Activated CD4-positive, alpha-beta T cell treated with anti-CD3 and anti-CD28 coated beads, Interleukin-2, amount 10 ng/mL, durations not matched to agents 7 days and 5 days (primary cell): ENCODE measurements at places on chromosomes 5 and 9. TPM values are rescaled to one million over a fixed set of nuclear protein-coding genes. Genes with fewer than 3 reads are reported as not detected.

- no peak overlapping the region for H3K4me3 ChIP-seq
- peaks cover 9% of the 10 kb centered on the region for H3K4me1 ChIP-seq
Observed at GRCh38 chr5:108016101-108016500, 345.4 kb upstream of the EFNA5 start.

Gene TMEFF1
- total RNA-seq = not detected

- no peak overlapping the region for H3K27ac ChIP-seq
- no peaks in the 10 kb centered on the region for H3K27me3 ChIP-seq
- H3K36me3 ChIP-seq = no peaks in the 10 kb centered on the region
- H3K4me1 ChIP-seq = no peaks in the 10 kb centered on the region
Observed at GRCh38 chr9:81548911-81549310, 140.4 kb downstream of the TLE1 start.

DNA sequence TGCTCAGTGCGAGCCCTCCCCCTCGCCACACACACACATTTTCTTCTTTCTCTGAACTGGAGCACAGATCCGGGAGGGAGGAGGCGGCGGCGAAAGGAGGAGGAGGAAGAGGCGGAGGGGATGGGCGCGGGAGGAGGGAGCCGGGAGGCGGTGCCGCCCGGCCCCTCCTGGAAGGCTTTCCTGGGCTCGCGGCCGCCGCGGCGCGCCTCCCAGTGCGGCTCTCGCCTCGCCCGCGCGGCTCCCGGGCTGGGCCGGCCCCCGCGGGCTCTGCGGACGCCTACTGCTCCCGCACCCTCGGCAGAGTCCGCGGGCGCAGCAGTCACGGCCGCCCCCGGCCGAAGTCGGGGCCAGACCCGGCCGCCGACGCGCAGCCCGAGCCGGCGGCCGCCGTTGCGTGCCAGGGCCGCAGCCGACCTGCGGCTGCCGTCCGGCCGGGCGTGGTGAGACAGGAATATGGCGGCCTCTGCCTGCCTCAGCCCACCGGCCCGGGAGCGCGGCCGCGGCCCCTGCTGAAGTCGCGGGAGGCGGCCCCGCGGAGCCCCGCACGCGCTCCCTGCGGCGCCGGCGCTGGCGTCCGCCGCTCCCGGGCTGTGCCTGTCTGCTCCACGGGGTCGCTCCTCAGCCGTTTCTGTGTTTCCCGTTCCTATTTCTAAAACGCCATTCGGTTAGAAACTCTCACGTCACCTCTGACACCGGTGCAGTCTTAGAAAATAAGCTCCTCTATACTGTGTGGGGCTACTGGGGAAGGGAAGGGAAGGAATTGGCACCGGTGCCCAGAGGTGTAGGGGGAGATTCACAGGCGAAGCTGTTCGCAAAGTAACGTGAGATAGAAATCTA is 500 bp upstream of the GNAQ start:
- peak overlapping the region; percentile 89 for H3K4me3 ChIP-seq
- DNase-seq = peak; percentile 80
- peaks cover 2% of the 10 kb centered on the region for H3K36me3 ChIP-seq
- peaks cover 62% of the 10 kb centered on the region for H3K4me1 ChIP-seq
- peak overlapping the region; percentile 96 for H3K27ac ChIP-seq
- peaks cover 3% of the 10 kb centered on the region for H3K27me3 ChIP-seq

DNA sequence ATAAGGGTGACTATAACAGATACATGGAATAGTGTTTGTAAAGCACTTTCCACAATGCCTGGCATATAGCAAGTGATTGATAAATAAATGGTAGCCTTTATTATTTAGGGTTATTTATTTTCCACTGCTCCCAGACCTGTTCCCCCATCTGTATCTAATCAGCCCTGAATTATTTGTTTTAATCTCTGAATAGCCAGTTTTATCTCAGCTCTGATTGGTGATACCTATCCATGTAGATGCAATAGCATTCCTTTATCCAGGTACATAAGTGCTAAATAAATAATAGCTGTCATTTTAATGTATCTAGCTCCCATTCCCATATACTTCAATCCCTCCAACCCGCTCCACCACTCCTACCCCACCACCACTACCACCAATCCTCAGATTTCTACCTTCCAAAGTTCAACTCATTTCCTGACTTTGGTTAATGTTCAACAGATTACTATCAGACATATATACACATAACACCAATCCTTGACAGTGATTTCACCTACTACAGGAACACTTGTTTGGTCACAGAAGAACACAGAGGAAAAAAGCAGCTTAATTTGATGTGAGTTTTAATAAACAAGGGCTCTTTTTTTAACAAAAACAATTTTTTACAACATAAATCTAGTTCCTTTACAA is 14.0 kb downstream of the PRKAA1 start:
- no peak overlapping the region for H3K27ac ChIP-seq
- no peaks in the 10 kb centered on the region for H3K27me3 ChIP-seq
- H3K36me3 ChIP-seq = peaks cover 31% of the 10 kb centered on the region

DNA sequence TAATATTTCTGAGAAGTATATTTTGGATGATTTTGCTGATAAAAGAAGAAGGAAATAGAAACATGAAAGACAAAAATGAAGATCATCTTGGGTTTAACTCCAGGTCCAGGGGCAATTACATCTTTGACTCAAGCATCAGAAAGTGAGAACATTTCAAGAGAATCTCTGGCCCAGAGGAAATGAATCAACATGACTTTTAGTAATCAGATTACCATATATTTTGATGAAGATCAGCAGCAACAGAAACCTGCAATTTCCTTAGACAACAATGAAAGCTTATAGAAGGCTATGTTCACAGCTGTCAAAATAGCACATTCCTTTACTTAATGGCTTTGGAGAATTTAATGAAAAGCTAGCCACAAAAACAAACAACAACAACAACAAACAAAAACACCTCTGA is 638.1 kb downstream of the EFNA5 start:
- no peaks in the 10 kb centered on the region for H3K36me3 ChIP-seq

DNA sequence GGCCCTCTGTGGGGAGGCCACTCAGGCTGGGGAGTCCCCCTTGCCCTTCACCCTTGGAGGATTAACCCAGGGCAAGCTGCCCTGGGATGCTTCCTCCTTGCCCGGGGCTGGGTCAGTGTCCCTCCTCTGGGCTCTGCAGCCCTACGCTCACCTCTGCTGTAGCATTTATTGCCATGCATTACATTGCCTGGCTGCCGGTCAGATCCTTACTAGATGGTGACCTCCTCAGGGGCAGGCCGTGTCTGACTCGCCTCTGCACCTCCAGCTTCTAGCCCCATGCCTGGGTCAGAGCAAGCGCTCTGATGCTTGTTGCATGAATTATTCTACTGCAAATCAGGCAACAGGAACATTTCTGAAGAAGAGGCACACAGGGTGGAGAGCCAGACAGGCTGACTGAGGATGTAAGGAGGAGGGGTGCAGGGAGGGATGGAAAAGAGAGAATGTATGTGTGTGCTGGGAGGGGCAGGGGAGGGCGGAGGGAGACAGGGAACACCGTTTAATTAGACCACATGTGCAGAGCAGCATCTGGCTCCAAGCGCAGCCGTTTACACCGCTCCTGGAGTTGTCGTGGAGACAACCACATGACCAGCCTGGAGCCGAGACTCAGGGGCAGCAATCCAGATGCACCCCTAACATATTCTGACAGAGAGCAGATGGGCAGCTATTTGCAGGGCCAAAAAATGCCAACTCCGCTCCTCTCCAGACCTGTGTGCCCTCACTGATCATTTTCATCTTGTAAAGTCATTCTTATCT is 117.0 kb downstream of the CRB2 start:
- no peak overlapping the region for H3K4me3 ChIP-seq
- H3K36me3 ChIP-seq = no peaks in the 10 kb centered on the region
- no peak overlapping the region for H3K27ac ChIP-seq
- DNase-seq = no peak

GRCh38 chr9:35161713-35162604 is at the start of gene UNC13B:
TSS of gene UNC13B (plus strand) at chr9:35162009. CDS start at chr9:35162284, 275 bp downstream.
- H3K27ac ChIP-seq = peak within 1 kb of the TSS; percentile 46
- peaks cover 22% of the 10 kb centered on the region for H3K27me3 ChIP-seq
- H3K4me1 ChIP-seq = peaks cover 28% of the 10 kb centered on the region
- DNase-seq = peak; percentile 74
- H3K36me3 ChIP-seq = no peaks in the 10 kb centered on the region

GRCh38 chr9:101387871-101388506 is 3.2 kb upstream of the BAAT start:
- H3K27me3 ChIP-seq = no peaks in the 10 kb centered on the region
- H3K27ac ChIP-seq = no peak overlapping the region
- peaks cover 17% of the 10 kb centered on the region for H3K4me1 ChIP-seq
- DNase-seq = peak; percentile 16
- H3K36me3 ChIP-seq = peaks cover 56% of the 10 kb centered on the region

Gene SLC6A19
- not detected for total RNA-seq

DNA sequence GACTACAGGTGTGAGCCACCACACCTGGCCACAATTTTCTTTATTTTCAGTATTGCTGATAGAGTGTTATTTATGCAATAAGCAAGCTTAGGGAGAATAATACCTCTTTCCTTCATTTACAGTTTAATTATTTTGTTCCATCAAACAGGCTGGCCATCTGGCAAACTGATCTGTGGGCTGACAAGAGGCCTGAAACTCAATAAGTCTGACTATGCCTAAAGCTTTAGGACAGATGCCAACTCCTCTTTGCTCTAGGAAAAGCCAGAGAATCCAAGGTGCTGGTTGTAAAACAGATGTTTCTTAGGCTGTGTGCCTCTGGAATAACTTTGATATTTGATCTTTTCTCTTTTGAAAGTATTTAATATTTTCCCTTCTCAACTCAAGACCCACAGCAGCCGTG is 98.4 kb downstream of the TARS1 start:
- no peak overlapping the region for H3K27ac ChIP-seq
- H3K4me1 ChIP-seq = no peaks in the 10 kb centered on the region
- no peak for DNase-seq
